ENCODE measurements at places on chromosomes 2 and 18. TPM values are rescaled to one million over a fixed set of nuclear protein-coding genes. Genes with fewer than 3 reads are reported as not detected.

CSRNP3 gene
- 98.3 TPM for total RNA-seq

PLGLB1 gene
- 13.8 TPM for total RNA-seq

IL36B gene
- not detected for total RNA-seq

SLC8A1 gene
- 71.5 TPM for total RNA-seq

SERPINB13 gene
- total RNA-seq, result not detected

ANO7 gene
- 0.54 TPM for total RNA-seq

EMILIN1 gene
- total RNA-seq, result 2.4 TPM

Data from cerebellum (tissue), 4 donors.